Right atrium auricular region (tissue), 2 donors: ENCODE measurements at places on chromosomes 13 and 19.

GRCh38 chr13:32471187-32471922 is 43.4 kb upstream of the N4BP2L1 start:
- no peak for DNase-seq

DNA sequence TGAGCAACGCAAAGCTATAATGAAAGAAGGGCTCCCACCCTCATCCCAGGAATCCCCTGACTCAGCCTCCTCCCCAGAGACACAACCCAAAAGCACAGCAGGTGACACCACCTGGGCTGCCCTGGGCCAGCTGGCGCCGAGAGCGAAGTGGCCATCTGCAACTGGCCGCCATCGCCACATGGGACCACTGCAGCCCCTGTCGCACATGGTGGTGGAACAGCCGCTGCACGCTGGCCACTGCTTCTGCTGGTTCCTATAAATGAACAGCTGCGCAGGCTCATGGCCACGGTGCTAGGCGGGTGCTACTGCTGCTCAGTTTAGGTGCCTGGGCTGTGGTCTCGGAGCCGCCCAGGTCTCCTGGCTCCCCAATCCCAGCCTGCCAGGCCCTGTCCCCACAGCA is 11.6 kb upstream of the ISYNA1 start:
- no peak for DNase-seq

DNA sequence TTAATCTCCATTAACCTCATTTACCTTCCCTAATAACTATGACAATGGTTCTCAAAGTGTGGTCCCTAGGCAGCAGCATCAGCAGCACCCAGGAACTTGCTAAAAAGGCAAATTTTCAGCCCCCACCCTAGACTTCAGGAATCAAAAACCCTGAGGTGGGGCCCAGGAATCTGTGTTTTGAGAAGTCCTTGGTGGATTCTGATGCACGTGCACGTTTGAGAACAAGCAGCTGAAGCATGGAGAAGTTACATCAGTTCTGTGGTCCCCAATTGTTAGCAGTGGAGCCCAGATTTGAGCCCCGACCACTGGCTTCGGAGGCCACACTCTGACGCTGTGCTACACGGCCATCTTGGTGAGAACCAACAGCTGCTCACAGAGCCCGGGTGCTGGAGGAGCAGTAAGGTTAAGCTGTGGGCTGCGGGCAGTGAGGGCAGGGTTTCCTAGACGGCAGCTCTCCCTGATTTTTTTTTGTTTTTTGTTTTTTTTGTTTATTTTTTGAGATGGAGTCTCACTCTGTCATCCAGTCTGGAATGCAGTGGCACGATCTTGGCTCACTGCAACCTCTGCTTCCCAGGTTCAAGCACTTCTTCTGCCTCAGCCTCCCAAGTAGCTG is 14.0 kb upstream of the CD22 start:
- no peak for DNase-seq

GRCh38 chr13:99270518-99270917 is 12.3 kb upstream of the GPR18 start:
- DNase-seq = no peak

GRCh38 chr13:98133946-98134345 is 8.9 kb upstream of the FARP1 start:
- DNase-seq = no peak

GRCh38 chr19:21680026-21680425 is 87.4 kb downstream of the ZNF100 start:
- no peak for DNase-seq

GRCh38 chr13:111215081-111216047 is 100.3 kb downstream of the ARHGEF7 start:
- no peak for DNase-seq
